Liver (tissue), 10 donors: ENCODE measurements at places on chromosomes 13 and 19.

DNA sequence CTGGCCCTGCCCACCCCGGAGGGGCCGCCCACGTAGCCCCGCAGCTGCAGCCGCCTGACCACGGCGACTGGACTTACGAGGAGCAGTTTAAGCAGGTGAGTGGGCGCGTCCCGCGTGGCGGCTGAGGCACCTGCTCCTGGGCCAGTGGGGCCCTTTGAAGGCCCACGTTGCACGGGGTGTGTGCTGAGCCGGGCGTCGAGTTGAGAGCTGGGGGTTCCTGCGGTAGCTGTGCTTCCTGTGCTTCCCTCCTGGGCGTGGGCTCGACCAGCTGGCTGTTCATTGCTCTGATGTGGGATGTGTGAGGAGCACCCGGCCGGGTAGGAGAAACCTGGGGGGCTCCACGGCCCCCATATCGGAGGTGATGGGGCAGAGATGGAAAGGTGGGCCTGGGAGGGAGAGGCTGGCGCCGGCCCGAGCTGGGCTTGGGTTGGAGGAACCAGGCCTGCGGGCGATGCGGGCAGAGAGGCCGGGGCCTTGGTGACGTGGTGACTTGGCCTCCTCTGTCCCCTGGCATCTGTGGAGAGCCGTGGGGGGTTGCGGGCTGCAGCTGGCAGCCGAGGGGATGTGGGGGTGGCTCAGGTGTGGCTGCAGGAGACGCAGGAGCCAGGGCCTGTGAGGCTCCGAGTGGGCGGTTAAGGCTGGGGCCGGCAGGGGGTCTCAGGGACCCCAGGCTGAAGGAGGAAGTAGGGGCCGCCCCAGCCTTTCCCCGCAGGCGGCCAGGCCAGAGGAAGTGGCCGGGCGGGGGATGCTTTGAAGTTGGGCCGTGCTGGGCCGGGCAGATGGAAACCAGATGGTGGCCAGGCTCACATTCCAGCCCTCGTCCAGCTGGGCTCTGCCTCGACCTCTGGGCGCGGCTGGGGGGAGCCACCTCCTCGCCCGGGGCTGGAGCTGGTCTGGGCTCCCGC is 7.1 kb downstream of the ARID3A start:
- no peak overlapping the region for H3K4me3 ChIP-seq
- peaks cover 18% of the 10 kb centered on the region for H3K4me1 ChIP-seq
- DNase-seq, result no peak

GRCh38 chr13:20015763-20016162 is 57.2 kb downstream of the ZMYM2 start:
- H3K4me3 ChIP-seq, result no peak overlapping the region
- H3K36me3 ChIP-seq, result peaks cover 7% of the 10 kb centered on the region
- H3K27ac ChIP-seq, result no peak overlapping the region
- H3K27me3 ChIP-seq, result no peaks in the 10 kb centered on the region
- H3K4me1 ChIP-seq, result no peaks in the 10 kb centered on the region

DNA sequence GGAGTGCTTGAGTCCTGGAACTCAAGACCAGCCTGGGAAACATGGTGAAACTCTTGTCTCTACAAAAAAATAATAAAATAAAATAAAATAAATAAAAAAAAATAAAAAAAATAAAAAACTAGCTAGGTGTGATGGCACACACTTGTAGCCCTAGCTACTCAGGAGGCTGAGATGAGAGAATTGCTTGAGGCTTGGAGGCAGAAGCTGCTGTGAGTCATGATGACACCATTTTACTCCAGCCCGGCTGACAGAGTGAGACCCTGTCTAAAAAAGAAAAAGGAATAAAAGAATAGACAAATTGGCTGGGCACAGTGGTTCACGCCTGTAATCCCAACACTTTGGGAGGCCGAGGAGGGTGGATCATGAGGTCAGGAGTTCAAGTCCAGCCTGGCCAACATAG is 1168.9 kb downstream of the SLITRK5 start:
- no peak for DNase-seq
- H3K27me3 ChIP-seq, result no peaks in the 10 kb centered on the region
- H3K4me1 ChIP-seq, result no peaks in the 10 kb centered on the region
- H3K36me3 ChIP-seq, result no peaks in the 10 kb centered on the region

- no peaks in the 10 kb centered on the region for H3K4me1 ChIP-seq
- H3K27me3 ChIP-seq, result no peaks in the 10 kb centered on the region
- H3K36me3 ChIP-seq, result no peaks in the 10 kb centered on the region
Measured at GRCh38 chr13:113904411-113904810, 40.5 kb upstream of the GAS6 start.

GRCh38 chr13:111901267-111901915 is 165.6 kb upstream of the SOX1 start:
- H3K4me1 ChIP-seq, result no peaks in the 10 kb centered on the region
- no peaks in the 10 kb centered on the region for H3K27me3 ChIP-seq
- H3K36me3 ChIP-seq, result no peaks in the 10 kb centered on the region
- DNase-seq, result peak; percentile 16
- no peak overlapping the region for H3K27ac ChIP-seq

GRCh38 chr13:98626298-98626935 is 49.5 kb upstream of the STK24 start:
- no peaks in the 10 kb centered on the region for H3K4me1 ChIP-seq
- no peaks in the 10 kb centered on the region for H3K27me3 ChIP-seq
- H3K4me3 ChIP-seq, result no peak overlapping the region
- H3K36me3 ChIP-seq, result no peaks in the 10 kb centered on the region

DNA sequence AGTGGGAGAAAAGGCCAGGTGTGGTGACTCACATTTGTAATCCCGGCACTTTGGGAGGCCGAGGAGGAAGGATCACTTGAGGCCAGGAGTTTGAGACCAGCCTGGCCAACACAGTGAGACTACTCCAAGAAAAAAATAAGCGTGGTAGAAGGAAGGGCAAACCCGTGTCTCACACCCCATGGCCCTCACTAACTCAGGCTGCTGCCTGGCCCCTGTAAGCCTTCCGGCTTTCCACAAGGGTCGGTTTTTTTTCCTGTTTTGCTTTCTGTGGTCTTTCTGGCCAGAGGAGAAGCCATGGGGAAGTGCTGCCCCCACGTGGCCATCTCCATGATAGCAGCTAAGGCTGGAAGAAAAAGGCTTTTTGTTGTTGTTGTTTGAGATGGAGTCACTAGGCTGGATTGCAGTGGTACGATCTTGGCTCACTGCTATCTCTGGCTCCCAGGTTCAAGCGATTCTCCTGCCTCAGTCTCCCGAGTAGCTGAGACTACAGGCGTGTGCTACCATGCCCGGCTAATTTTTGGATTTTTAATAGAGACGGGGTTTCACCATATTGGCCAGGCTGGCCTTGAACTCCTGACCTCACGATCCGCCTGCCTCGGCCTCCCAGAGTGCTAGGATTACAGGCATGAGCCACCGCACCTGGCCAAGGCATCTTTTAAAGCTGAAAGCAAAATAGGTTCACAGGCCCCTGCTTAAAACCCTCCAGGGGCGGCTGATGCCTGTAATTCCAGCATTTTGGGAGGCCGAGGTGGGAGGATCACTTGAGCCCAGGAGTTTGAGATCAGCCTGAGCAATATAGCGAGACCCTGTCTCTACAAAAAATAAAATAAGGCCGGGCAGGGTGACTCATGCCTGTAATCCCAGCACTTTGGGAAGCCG is 7.5 kb upstream of the ARHGEF18 start:
- H3K27me3 ChIP-seq, result no peaks in the 10 kb centered on the region
- H3K4me3 ChIP-seq, result no peak overlapping the region
- no peaks in the 10 kb centered on the region for H3K4me1 ChIP-seq
- H3K36me3 ChIP-seq, result no peaks in the 10 kb centered on the region
- DNase-seq, result peak; percentile 90

DNA sequence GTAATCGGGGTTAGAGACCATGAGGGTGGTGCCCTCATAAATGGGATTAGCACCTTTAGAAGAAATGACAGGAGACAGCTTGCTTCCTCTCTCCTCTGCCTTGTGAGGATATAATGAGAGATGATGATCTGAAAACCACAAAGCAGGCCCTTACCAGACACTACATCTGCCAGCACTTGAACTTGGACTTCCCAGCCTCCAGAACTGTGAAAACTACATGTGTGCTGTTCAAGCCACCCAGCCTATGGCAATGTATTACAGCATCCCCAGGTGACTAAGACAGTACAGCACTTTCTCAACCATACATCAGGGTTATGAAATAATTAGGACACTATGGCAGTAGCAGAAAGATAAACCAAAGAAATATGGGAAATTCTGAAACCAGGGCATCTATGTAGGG is 7.4 kb downstream of the ZNF564 start:
- peaks cover 17% of the 10 kb centered on the region for H3K4me1 ChIP-seq
- H3K27ac ChIP-seq, result no peak overlapping the region
- DNase-seq, result no peak
- peaks cover 3% of the 10 kb centered on the region for H3K36me3 ChIP-seq
- H3K4me3 ChIP-seq, result no peak overlapping the region
- no peaks in the 10 kb centered on the region for H3K27me3 ChIP-seq

DNA sequence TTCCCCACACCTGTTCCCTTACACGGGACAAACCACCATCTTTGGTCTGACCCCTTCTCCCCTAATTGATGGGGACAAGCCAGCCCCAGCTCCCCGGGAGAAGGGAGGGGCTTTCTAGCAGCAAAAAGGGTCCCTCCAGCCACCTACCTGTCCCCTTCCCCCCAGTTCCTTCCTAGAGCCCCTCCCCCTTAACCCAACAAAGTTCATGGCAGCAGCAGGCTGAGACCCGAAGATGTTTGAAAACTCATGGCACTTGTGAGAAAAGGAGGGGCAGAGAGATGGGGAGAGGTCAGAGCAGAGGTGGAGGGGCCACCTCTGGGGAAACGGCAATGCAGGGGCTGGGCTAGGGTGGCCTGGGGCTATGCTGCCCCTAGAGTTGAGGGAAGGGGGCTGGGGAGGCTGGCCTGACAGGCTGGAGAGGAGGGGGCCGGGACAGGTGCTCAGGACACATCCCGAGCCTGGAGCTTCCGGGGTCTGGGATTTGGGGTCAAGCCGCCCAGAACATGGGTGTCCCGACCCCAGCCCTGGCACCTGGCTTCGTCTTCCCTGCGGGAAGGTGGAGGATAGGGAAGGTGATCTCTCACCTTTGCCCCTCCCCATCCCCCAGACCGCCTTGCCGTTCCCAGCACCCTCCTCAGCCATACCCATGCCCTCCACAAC is 12.5 kb upstream of the ASF1B start:
- H3K27ac ChIP-seq, result no peak overlapping the region
- no peaks in the 10 kb centered on the region for H3K36me3 ChIP-seq
- DNase-seq, result no peak
- H3K27me3 ChIP-seq, result no peaks in the 10 kb centered on the region
- H3K4me3 ChIP-seq, result no peak overlapping the region
- H3K4me1 ChIP-seq, result no peaks in the 10 kb centered on the region

- H3K27me3 ChIP-seq, result no peaks in the 10 kb centered on the region
- no peak overlapping the region for H3K27ac ChIP-seq
- H3K36me3 ChIP-seq, result no peaks in the 10 kb centered on the region
Measured at GRCh38 chr13:59546178-59546577, 617.5 kb downstream of the DIAPH3 start.

DNA sequence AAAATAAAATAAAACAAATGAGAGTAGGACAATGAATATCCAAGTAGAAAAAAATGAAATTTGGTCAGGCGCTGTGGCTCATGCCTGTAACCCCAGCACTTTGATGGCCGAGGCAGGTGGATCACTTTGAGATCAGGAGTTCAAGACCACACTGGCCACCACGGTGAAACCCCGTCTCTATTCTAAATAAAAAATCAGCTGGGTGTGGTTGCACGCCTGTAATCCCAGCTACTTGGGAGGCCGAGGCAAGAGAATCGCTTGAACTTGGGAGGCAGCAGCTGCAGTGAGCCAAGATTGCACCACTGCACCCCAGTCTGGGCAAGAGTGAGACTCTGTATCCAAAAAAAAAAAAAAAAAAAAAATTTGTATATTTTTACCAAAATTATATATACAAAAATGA is 18.2 kb upstream of the ZMYM5 start:
- H3K4me3 ChIP-seq, result no peak overlapping the region
- H3K27me3 ChIP-seq, result no peaks in the 10 kb centered on the region
- H3K36me3 ChIP-seq, result no peaks in the 10 kb centered on the region
- DNase-seq, result no peak

- H3K27ac ChIP-seq, result no peak overlapping the region
- no peak for DNase-seq
- peaks cover 2% of the 10 kb centered on the region for H3K36me3 ChIP-seq
- H3K4me3 ChIP-seq, result no peak overlapping the region
- H3K4me1 ChIP-seq, result no peaks in the 10 kb centered on the region
- no peaks in the 10 kb centered on the region for H3K27me3 ChIP-seq
Measured at GRCh38 chr19:56086671-56087430, 34.2 kb downstream of the ZNF787 start.

- DNase-seq, result no peak
- H3K36me3 ChIP-seq, result no peaks in the 10 kb centered on the region
- H3K4me3 ChIP-seq, result no peak overlapping the region
- no peaks in the 10 kb centered on the region for H3K27me3 ChIP-seq
Measured at GRCh38 chr19:1411255-1412191, 4.1 kb downstream of the DAZAP1 start.

DNA sequence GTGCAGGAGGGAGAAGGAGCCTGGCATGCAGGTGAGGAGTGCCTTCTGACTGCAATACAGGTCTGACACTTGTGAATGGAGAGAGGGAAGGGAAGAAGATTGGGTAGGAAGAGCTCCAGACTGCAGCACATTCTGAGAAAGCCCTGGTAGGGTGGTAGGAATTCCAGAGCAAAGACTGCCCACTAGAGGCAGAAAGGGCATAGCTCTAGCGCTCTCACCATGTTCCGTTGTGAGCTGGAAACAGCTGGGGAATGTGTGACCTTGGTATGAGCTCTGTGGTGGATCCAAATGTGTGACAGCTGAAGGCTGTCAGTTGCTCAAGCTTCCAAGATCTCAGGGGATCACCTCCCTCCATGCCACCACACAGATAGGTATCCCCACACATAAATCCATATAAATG is 2.9 kb upstream of the MTUS2 start:
- H3K4me1 ChIP-seq, result peaks cover 19% of the 10 kb centered on the region
- DNase-seq, result no peak
- H3K4me3 ChIP-seq, result no peak overlapping the region
- H3K27ac ChIP-seq, result no peak overlapping the region
- no peaks in the 10 kb centered on the region for H3K36me3 ChIP-seq
- no peaks in the 10 kb centered on the region for H3K27me3 ChIP-seq

DNA sequence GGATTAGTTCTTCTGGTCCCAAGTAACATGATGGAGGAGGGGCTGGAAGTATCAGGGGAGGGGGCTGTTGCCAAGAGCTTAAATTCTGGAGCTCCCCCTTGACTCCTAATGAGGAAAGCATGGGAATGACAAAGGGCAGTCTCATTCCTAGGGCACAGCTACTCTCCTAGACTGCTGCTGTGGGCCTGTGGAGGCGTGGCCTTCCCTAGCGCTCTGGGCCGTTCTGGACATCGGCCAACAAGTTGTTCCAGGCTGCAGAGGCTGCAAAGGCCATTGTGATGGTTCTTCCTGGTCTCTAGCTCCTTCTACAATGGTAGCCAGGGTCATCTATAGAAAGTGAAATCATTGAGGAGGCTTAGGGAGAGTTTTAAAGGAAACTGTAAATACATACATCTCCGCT is 916.6 kb downstream of the DIAPH3 start:
- H3K4me3 ChIP-seq, result no peak overlapping the region
- DNase-seq, result no peak
- H3K27ac ChIP-seq, result no peak overlapping the region
- H3K36me3 ChIP-seq, result no peaks in the 10 kb centered on the region

- H3K27ac ChIP-seq, result peak overlapping the region; percentile 72
- H3K36me3 ChIP-seq, result no peaks in the 10 kb centered on the region
- peaks cover 26% of the 10 kb centered on the region for H3K4me1 ChIP-seq
- no peak overlapping the region for H3K4me3 ChIP-seq
- peak; percentile 71 for DNase-seq
Measured at GRCh38 chr13:73765651-73766384, 368.4 kb downstream of the KLF12 start.

GRCh38 chr13:77105051-77105450 is 78.1 kb upstream of the FBXL3 start:
- peaks cover 9% of the 10 kb centered on the region for H3K36me3 ChIP-seq
- no peak overlapping the region for H3K27ac ChIP-seq
- DNase-seq, result no peak
- no peak overlapping the region for H3K4me3 ChIP-seq

GRCh38 chr19:29812080-29812880 is 489 bp downstream of the CCNE1 start:
- H3K27ac ChIP-seq, result no peak overlapping the region
- H3K36me3 ChIP-seq, result no peaks in the 10 kb centered on the region
- H3K27me3 ChIP-seq, result no peaks in the 10 kb centered on the region
- H3K4me3 ChIP-seq, result no peak overlapping the region
- no peaks in the 10 kb centered on the region for H3K4me1 ChIP-seq
